Left cardiac atrium (tissue), 4 donors: ENCODE measurements at places on chromosomes 1 and 21.

- DNase-seq = no peak
These were observed 77.4 kb upstream of the SLFNL1 start for GRCh38 chr1:41098730-41099460.

- DNase-seq = no peak
These were observed 117.1 kb downstream of the NRIP1 start for GRCh38 chr21:14947613-14948160.

DNA sequence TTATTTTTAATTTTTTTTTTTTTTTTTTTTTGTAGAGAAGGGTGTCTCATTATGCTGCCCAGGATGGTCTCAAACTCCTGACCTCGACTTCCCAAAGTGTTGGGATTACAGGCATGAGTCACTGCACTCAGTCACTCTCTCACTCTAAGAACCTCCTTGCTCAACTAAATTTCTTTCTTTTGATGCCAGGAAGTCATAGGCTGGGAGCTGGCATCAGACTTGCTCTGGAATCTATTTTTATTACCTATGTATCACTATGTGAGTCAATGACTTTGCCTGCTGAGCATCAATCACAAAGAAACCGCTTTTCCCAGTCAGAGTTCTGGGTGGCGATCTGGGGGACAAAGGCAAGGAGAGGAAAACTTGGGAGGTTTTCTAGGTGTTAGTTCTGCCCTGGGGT, 35.5 kb upstream of the PARP1 start:
- no peak for DNase-seq

GRCh38 chr1:66050123-66050522, 257.4 kb downstream of the PDE4B start:
- no peak for DNase-seq
